ENCODE measurements at places on chromosomes 7 and 10.

DNA sequence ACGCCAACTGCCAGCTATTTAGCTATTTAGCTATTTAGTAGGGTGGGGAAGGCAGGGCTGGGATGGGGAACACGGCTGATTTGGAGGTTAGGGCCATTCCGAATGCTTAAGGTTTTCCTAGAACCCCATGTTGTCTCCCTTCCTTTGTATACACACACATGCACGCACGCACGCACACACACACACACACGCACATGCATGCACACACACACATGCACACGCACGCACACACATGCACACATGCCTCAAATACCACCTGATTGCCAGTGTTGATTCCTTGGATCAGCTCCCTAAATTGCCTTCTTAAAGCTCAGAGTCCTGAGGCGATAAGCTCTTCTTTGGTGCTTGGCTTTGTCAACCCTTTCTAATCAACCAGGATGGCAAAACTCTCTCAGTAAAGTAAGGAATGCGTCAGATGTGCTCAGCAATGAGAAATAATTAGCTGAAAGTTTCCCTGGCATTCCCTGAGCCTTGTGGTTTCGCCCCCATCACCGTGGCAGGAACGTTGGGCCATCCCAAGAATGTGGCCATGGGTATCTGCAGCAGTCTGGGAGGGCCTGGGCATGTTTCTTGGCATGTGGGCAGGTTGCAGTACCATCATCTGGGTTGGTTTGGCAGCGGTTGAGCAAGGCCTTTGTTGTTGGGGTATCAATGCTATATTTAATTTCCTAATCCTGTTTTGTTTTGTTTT, 305.6 kb downstream of the LRMDA start:
- no peaks in the 10 kb centered on the region for H3K36me3 ChIP-seq
- H3K4me1 ChIP-seq: no peaks in the 10 kb centered on the region
- H3K4me3 ChIP-seq: no peak overlapping the region
- H3K27ac ChIP-seq: no peak overlapping the region
- DNase-seq: no peak

GRCh38 chr7:7516662-7517061, 19.0 kb downstream of the COL28A1 start:
- no peaks in the 10 kb centered on the region for H3K4me1 ChIP-seq
- no peaks in the 10 kb centered on the region for H3K36me3 ChIP-seq
- H3K27ac ChIP-seq: no peak overlapping the region

- no peak overlapping the region for H3K4me3 ChIP-seq
- H3K36me3 ChIP-seq: peaks cover 18% of the 10 kb centered on the region
Observed at GRCh38 chr7:139183251-139183650, 47.8 kb upstream of the UBN2 start.

GRCh38 chr10:97975598-97975997, 54.8 kb downstream of the CRTAC1 start:
- no peak overlapping the region for H3K4me3 ChIP-seq
- H3K36me3 ChIP-seq: no peaks in the 10 kb centered on the region
- H3K27me3 ChIP-seq: peaks cover 92% of the 10 kb centered on the region
- H3K4me1 ChIP-seq: peaks cover 3% of the 10 kb centered on the region

Measured in suprapubic skin (tissue), 4 donors.